ENCODE measurements at places on chromosomes 13 and 19.

DNA sequence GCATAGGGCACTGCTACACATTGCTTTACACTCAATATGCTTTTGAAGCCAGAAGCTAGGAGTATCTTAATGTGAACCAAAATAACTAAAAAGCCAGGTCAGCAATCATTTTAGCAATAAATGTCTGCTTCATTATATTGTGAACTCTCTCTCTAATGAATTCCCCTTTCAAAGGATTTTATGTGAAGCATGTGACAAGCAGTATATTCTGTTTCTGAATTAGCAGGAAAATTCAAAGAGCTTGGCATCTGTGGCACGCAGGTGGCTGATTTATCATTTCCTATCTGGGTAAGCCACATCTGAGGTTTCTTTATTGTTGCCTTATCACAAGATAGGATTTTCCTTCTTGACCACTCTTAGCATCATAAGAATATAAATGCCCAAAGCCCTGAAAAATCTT, 56.8 kb upstream of the KLF12 start:
- DNase-seq = no peak

- no peak for DNase-seq
Observed at GRCh38 chr19:14116525-14116917, 1.0 kb downstream of the PRKACA start.

GRCh38 chr19:45682908-45683307, 8.8 kb downstream of the SNRPD2 start:
- DNase-seq = no peak

DNA sequence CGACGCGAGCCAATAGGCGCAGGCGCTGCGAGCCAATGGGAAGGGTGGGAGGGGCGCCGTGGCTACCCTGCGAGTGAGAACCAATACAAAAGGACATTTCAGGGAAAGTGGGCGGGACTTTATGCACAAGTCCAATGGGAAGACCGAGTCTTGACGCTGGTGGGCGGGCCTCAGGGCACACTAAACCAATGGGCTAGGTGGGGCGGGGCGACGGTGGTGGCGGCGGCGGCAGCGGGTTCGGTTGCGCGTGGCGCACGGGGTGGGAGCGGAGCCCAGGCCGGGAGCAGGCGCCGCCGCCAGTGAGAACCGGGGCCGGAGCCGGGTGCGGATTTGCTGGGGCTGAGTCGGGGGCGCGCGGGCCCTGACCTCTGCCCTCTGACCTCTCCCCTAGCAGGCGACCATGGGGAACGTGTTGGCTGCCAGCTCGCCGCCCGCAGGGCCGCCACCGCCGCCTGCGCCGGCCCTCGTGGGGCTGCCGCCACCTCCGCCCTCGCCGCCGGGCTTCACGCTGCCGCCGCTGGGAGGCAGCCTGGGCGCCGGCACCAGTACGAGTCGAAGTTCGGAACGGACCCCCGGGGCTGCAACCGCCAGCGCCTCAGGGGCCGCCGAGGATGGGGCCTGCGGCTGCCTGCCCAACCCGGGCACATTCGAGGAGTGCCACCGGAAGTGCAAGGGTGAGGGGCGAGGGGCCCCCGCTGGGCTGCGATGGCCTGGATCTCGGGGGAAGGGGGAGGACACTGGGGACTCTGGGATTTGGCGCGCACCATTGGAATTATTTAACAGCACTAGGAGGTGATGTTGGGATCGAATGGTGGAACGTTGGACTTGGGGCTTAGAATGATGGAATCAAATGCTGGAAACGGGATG, at the start of gene TOMM40:
Gene TOMM40 (plus strand): TSS at position 239 of the 867 bp plus-strand sequence. CDS start 162 bp downstream, at position 401.
- peak; percentile 100 for DNase-seq

DNA sequence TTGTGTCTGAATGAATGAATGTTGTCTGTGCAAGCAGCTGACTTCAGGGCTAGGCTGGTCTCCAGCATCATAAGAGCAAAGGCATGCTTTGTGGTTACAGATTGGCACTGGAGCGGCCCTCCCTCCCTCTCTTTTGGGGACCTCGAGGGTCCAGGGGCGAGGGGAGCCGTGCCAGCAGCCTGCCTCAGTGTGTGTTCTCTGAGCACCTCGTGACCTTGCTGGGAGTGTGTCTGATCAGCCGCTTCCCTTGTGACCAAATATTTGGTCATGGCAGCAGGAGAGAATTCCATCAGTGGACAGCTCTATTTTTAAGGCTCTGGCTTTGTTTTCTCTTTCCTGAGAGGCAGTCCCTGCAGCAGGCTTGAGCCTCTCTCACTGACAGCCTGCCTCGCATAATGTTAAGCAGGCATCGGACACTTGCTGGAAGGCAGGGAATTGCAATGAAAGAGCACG, 329.7 kb downstream of the UQCRFS1 start:
- DNase-seq = no peak

- DNase-seq = no peak
Observed at GRCh38 chr13:48476215-48476614, 56.7 kb downstream of the RCBTB2 start.

DNA sequence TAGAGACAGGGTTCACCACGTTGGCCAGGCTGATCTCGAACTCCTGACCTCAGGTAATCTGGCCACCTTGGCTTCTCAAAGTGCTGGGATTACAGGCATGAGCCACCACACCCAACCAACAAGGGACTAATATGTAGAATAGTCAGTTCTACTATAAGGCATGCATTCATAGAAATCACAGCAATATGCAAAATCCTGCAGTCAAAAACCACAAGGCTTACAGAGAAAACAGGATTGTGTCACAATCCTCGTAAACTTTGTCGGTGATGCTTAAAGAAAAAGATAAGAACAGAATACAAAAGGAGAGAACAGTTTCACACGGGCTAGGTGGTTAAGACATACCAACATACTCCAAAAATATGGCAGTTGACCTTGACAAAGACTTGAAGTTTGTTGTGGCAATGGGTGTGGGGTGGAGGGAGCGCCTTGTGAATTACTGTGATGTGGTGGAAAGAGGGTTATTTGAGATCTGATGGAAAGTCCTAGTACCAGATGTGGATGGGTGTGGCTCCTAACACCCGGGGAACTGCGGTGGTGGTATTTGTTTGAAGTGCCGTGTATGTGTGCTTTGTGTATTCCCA, 12.4 kb downstream of the NOSIP start:
- DNase-seq = no peak

- no peak for DNase-seq
Observed at GRCh38 chr13:51212758-51213157, 9.4 kb upstream of the FAM124A start.

DNA sequence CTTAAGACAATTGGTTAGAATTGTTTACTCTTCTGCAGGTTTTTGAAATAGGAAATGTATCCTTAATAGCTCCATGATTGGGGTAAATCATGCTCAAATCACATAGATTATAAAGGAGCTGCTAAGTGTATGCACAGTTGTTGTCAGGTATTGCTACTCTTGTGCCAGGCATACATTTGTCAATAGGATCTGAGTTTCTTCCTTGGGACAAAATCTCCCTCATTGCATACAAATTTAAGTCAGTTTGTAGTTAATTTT, 109.3 kb upstream of the MLNR start:
- DNase-seq = no peak

- no peak for DNase-seq
Observed at GRCh38 chr19:5932146-5932545, 18.1 kb downstream of the CAPS start.

DNA sequence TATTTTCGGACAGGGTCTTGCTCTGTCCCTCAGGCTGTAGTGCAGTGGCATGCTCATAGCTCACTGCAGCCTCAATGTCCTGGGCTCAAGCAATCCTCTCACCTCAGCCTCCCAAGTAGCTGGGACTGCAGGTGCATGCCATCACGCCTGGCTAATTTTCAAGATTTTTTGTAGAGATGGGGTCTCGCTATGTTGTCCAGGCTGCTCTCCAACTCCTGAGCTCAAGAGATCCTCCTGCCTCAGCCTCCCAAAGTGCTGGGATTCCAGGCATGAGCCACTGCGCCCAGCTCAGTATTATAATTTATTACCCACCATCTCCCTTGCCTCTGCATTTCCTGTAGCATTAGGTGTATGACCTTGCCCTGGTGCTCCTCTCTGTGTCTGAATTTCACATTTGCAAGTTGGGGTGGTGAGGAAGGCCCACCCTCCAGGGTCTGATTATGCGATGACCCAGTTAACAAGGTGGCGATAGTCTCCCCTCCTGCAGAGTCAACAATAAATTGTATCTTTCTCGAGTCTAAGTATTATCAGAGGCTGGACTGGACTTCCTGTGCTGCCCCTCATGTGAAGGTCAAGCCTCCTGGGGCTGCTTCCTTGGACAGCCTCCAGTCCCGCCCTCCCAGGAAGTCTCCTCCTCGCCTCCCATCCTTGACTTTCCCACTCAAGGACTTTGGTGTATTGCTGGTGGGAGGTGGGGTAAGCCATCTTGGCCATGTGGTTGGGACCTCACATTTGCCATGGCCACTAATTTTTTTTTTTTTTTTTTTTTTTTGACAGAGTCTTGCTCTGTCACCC, 1.5 kb upstream of the TUBB4A start:
- DNase-seq = no peak

GRCh38 chr19:30153326-30154210, 211.5 kb downstream of the URI1 start:
- no peak for DNase-seq

DNA sequence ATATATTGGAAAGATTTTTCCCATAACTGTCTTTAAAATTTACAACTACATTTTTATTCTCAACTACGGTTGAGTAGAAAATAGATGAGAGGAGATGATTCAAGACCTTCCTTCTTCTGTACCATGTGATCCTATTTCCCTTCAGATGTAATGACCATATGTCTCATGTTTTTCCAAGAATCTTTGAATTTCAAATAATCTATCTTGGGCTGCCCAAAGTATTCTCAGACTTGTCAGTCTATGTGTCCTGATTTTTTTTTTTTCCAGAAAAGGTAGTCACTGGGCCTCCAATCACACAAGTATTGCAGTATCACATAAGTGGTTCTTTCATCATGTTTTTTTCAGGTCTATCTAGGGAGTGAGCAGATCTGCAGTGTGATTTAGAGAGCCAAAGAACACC, 392.4 kb downstream of the RFC3 start:
- no peak for DNase-seq

DNA sequence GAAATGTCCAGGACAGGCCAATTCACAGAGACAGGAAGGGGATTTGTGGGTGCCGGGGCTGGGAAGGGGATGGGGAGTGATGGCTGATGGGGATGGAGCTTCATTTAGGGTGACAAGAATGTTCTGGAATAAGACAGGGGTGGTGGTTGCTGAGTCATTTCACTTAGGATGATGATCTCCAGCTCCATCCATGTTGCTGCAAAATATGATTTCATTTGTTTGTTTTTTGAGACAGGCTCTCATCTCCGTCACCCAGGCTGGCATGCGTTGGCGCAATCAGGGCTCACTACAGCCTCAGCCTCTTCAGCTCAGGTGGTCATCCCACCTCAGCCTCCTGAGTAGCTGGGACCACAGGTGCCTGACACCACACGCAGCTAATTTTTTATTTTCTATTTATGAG, 3.1 kb upstream of the JSRP1 start:
- no peak for DNase-seq

- DNase-seq = no peak
Observed at GRCh38 chr13:40016953-40017660, 361.6 kb downstream of the COG6 start.

DNA sequence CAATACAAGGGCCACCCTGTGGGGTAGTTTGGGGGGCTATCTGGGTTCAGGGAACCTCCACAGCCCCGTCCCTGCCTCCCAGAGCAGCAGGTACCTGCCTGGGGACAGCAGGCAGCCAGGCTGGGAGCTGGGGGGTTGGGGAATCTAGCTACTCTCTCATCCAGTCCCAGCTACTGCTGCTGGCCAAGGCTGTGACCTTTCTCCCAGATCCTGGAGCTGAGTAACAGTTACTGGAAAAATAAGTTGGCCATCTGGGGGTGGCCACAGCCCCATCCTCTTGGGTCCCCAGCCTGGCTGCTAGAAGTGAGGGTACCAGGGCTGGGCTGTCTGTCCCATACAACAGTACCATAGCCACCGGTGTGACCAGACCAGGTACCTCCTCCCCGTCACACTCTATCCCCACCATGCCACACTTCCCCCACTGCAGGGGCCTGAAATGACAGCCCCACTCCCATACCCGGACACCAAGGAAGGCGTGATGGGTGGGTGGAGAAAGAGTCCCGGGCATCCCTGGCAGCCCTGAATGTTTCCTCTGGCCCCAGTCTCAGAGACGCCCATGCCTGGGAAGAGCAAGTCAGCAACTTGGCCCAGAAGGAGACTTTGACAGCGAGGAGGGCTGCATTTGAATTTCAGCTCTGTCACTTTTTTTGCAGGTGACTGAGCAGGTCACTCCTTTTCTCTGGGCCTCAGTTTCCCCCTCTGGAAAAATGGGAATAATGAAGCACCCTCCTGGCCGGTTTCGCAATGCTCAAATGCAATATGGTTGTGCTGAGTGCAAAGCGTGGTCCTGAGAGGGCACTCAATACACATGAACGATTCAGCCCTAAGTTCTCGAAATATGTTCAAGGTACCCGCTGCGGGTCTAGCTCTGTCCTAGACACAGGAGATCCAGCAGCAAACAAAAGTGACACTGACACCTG, 30.7 kb upstream of the NFIC start:
- DNase-seq = no peak

DNA sequence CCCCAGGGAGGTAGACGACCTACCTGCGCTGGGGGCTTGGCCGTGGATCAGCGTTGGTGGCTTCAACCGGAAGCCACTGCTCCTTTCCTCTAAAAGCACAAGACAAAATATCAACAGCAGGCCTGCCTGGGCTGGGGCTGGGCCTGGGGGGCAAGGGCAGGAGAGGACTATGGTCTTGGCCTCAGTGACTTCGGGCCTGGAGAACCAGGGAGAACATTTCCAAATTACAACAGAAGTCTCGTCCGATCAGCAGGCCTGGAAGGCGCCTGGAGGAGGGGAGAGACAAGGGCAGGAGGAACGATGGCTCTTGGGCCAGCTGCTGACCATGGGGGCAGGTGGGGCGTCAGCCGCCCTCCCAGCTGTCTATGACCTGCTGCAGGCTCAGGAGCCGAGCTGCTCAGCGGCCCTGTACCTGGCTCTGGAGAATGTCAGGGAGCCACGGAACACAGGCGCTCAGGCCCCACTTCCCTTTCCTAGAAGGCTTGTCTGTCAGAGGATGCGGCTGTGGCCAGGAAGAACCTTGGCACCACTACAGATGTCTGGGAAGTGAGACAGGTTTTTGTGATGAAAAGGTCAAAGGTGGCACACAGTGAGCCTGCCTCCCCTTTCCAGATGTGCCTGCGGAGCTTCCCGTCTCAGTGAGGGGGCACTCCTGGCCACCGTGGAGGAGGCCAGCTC, 19.5 kb downstream of the CAPS start:
- DNase-seq = no peak

DNA sequence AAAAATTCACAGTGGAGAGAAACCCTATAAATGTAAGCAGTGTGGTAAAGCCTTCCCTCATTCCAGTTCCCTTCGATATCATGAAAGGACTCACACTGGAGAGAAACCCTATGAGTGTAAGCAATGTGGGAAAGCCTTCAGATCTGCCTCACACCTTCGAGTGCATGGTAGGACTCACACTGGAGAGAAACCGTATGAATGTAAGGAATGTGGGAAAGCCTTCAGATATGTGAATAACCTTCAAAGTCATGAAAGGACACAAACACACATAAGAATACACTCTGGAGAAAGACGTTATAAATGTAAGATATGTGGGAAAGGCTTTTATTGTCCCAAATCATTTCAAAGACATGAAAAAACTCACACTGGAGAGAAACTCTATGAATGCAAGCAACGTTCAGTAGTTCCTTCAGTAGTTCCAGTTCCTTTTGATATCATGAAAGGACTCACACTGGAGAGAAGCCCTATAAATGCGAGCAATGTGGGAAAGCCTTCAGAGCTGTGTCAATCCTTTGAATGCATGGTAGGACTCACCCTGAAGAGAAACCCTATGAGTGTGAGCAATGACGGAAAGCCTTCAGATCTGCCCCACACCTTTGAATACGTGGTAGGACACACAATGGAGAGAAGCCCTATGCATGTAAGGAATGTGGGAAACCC, 16.1 kb upstream of the ZNF439 start:
- DNase-seq = no peak

All from esophagus squamous epithelium (tissue), 5 donors.